ENCODE measurements at places on chromosomes 16 and 17.

DNA sequence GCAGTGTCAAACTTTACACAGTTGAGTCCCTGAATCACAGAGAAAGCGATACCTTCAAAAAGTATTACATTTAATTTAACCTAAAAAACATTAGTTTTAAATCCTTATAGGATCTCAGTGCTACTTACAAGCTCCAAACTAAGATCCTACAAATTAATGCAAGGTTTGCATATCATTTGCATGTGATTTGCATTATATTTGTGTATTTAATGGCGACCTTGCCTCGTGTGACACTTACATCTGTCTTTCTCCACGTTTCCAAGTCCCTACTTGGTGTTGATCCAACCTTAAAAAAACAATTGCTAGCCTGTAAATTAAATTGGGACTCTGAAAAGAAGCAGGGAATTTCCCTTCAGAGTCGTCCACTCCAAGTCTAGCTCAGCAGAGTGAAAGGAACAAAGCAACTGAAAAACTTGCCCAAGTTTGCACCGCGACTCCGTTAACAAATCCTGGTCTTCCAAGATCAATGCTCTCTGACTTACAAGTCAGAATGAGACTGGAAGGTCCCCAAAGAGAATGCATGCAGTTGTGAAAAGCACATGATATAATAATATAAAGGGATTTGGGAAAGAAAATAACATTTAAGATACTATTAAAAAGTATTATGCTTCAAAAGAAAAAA, 739 bp upstream of the FAM117A start:
- no peak for DNase-seq

- DNase-seq: peak; percentile 93
These were observed 6.3 kb downstream of the BCAR1 start for GRCh38 chr16:75244844-75245758.

GRCh38 chr17:3799181-3799945, 1.6 kb downstream of the ITGAE start:
- no peak for DNase-seq

GRCh38 chr16:6576606-6577005, 756.0 kb upstream of the RBFOX1 start:
- DNase-seq: no peak

DNA sequence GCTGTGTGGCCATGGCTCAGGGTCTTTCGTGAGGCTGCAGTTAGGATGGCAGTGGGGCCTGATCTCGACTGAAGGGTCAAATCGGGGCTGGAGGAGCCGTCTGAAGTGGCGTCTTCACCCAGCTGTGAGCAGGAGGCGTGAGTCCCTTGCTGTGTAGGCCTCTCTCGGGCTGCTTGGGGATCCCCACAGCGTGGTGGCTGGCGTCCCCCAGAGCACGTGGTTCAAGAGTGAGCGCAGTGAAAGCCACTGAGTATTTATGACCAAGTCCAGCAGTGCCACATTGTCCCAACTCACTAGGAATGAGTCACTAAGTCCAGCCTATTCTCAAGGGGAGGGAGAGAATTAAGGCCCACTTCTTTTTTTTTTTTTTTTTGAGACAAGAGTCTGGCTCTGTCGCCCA, 11.7 kb upstream of the TCF25 start:
- no peak for DNase-seq

DNA sequence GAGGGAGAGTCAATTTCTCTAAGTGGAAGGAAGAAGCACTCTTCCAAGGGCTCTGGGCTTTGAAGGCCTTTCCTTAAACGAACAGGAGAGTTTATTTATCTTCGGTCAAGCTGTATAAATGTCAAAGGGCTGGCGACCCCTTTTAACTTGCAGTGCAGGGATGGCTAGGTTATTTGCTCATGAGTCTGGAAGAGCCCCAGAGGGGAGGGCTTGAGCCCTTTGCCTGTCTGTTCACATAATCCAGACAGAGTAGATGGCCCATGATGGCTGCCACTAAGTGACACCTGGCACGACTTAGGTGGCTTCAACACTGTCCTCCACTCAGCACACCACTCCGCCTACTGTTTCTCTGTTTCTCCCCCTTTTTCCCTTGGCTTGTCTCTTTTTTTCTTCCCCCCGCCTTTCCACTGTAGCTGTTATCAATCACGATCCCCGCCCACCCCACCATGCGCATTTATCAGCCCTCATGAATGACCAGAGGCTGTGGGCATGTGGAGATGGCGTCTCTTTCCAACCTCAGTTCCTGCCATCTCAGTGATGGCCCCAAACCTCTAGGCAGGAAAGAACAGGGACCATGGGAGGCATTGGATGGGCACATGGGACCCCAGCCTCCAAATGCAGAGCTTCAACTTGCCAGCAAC, 408.7 kb upstream of the TNRC6C start:
- no peak for DNase-seq

DNA sequence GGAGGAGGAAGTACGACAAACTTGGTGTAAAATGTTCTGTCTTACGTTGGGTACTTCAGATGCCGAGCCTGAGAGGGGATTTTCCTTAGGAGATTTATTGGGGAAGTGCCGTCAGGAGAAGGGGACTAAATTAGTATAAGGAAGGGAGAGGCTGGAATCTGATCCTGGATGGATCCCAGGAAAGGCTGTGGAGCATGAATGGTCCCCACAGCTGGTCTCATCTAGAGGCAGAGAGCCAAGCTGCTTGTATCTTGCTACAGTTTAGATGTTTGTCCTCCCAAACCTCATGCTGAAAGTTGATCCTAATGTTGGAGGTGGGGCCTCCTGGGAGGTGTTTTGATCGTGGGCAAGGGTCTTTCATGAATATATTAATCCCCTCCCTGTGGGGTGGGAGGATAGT, 798.4 kb upstream of the EEF2KMT start:
- no peak for DNase-seq

All from GM03348 (cell line).